Small intestine (tissue), 16 donors: ENCODE measurements at places on chromosomes 7 and 10.

DNA sequence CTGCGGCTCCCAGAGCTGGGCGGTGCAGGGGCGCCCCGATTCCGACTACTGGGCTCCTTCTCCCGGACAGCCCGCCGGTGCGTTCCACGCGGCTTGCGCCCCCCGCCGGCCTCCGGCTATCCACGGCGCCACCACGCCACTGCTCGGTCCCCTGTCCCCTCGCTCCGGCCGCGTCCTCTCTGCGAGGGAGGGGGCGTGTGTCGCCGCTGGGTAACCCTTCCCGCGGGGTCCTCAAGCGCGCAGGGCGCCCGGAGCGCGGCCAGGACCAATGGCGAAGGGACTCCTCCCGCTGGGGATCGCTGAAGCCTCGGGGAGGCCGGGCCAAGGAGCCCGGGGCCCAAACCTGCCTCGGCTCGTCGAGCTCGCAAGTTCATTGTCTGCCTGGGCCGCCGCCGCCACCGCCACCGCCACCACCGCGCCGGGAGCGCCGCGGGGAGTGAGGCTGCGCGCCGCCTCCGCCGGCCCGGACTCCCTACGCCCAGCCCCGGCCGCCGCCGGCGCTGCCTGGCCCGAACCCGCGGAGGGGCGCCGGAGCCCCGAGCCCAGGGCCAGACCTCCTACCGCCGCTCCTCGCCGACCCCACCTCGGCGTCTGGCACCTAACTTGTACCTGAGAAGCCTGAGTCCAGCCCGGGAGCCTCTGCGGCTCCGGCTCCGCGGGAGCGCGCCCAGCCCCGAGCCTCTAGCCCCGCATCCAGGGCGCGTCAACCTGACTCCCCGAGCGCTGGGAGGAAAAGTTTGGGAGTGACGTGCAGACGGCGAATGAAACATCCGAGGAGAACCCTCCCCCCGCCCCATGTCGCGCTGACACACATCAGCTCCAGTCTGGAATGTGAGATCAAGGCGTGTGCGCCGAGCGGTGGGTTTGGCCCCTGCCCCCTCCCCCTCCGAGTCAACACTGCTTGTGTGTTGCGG is at the start of gene CHST15:
Gene CHST15, minus strand, starts transcription at position 739 of the 914 bp plus-strand sequence. CDS start 47,386 bp downstream, outside the sequence.
- DNase-seq = peak; percentile 50

- DNase-seq = peak; percentile 77
Observed at GRCh38 chr7:44631458-44632115, 25.2 kb downstream of the OGDH start.

DNA sequence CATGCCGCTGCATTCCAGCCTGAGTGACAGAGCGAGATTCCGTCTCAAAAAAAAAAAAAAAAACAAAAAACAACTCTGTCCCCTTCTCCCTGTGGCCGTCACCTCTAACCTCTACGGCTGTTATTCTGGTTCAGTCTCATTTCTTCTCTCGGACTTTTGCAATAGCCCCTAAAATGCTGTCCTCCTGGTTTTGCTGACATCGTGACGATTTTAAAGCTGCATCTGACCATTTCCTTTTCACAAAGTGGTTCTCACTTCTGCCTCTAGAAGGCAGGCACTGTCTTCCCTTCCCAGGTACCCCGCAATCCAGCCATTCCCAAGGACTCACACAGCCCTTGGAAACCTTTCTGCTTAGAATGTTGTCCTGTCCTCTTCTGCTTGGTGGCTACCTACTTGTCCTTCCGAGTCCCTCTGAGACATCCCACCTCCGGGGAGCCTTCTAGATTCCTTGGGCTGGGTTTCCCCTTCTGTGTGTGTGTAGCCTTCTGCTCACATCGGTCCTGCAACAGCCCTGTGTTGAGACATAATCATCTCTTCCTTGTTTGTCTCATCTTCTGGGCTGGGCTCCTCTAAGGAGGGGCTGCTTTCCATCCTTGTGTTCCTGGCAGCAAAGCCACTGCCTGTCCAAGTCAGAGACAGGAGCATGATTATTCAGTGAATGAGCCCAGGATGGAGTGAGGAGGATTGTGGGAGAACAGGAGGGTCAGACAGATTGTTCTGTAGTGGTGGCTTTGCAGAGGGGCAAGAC is 83.1 kb downstream of the GRK5 start:
- DNase-seq = no peak

- no peak for DNase-seq
Observed at GRCh38 chr7:81111358-81111757, 192.5 kb upstream of the SEMA3C start.

DNA sequence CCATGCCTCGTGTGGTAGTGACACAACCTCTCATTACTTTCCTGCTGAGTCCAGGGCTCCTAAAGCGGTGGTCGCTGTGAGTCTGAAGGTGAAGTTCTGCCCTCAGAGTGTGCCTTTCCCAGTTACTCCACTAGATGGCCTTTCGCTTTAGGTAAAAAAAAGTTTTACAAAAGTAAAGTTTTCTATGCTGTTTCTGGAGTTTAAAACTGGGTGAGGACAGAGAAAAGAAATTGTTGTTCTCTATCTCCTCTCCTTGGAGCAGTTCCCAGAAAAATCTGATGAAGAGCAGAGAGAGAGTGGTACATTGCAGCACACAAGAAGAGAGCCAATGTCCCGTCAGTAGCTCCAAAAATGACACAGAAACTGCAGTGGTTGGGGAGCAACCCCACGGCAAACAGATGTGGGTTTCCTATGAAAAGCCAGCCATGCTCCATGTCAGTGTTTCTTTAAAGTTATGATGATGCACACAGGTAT is 257.1 kb downstream of the GLI3 start:
- DNase-seq = peak; percentile 44

- DNase-seq = no peak
Observed at GRCh38 chr7:21934808-21935207, 10.9 kb downstream of the CDCA7L start.
